Globus pallidus (tissue), 1 donor: ENCODE measurements at places on chromosomes 2 and 18.

DNA sequence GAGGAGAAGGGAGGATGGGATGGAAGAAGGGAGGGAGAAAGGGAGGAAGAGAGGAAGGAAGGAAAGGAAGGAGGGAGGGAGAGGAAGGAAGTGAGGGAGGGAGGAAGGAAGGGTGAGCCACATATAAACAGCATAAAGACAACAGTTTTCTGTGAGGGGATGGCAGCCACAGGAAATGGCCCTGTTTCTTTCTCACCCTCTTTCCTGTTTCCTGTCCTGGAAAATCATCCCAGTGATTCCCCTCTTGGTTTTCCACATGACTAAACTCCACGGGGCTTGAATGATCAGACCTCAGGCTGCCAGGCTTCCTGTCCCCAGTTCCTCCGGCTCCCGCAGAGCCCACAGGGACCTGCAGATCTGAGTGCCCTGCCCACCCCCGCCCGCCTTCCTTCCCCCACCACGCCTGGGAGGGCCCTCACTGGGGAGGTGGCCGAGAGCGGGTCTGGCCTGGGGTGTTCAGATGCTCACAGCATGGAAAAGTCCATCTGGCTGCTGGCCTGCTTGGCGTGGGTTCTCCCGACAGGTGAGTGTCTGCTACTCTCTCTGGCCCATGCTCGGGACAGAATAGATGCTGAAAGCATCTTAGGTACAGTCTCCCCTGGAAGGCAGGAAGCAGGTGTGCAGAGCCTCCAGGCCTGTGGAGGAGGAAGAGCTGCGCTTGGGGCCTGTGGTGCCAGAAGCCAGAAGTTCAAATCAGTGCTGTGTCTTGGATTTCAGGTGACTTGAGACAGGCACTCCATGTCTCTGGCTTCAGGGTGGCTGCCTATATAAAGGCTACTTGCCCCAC lies at the start of gene SIGLEC15:
TSS of gene SIGLEC15 (plus strand) at position 418 of the 787 bp plus-strand sequence. CDS start at position 472, 54 bp downstream.
- no peak for DNase-seq

DNA sequence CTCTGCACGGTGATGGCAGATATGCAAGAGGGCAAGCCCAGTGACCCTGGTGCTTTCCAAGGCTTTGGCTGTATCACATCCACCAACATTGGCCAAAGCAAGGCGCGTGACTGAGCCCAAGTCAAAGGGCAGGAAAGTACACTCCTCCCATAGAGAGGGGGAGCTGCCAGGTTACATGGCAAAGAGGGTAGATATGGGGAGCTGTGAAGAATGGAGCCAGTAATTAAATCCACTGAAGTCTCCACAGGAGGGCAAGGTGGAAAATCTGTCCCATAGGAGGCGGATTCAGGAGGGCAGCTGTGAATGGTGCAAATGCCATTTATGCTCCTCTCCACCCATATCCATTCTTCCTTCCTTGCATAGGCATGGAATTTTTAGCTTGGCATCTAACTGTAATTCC lies 44.6 kb upstream of the THOC1 start:
- DNase-seq = no peak

GRCh38 chr2:233012301-233012971 lies 620 bp downstream of the NGEF start:
- DNase-seq = no peak

DNA sequence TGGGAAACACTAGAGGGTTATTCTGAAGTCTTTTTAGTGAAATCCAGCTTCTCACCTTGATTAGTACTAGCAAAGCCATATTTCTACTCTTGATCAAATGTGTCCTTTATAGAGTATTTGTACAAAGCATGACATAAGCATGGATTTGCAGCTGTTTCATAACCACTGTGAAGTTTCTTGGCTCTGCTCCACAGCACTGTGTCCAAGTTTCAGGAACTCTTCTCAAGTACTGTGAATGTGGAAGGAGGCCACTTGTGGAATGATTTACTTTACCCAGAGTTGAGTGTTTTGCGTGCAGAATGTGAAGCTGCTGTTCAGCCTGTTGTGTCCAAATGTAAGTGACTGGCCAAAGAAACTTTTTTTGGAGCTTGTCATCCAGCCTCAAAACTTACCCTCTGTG lies 16.2 kb upstream of the MAPRE2 start:
- no peak for DNase-seq

- DNase-seq = no peak
Measured at GRCh38 chr2:150532879-150533278, 45.4 kb upstream of the RND3 start.

GRCh38 chr2:63537306-63537705 lies 51.0 kb downstream of the WDPCP start:
- DNase-seq = no peak

- DNase-seq = no peak
Measured at GRCh38 chr2:105674859-105675541, 69.7 kb upstream of the NCK2 start.

DNA sequence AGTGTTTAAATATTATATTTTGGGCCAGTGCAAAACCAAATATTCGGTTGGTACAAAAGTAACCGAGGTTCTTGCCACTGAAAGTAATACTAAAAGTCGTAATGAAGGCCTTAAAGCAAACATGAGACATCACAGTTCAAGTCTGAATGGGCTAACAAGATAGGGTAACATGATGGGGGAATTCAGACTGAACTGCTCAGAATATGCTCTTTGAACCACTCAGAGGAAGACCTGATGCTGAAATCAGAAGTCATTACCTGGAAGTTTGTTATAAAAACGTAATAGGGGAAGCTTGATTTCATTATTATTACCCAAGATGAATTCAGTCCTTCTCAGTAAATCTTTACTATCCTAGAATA lies 26.6 kb downstream of the CDKL4 start:
- no peak for DNase-seq

DNA sequence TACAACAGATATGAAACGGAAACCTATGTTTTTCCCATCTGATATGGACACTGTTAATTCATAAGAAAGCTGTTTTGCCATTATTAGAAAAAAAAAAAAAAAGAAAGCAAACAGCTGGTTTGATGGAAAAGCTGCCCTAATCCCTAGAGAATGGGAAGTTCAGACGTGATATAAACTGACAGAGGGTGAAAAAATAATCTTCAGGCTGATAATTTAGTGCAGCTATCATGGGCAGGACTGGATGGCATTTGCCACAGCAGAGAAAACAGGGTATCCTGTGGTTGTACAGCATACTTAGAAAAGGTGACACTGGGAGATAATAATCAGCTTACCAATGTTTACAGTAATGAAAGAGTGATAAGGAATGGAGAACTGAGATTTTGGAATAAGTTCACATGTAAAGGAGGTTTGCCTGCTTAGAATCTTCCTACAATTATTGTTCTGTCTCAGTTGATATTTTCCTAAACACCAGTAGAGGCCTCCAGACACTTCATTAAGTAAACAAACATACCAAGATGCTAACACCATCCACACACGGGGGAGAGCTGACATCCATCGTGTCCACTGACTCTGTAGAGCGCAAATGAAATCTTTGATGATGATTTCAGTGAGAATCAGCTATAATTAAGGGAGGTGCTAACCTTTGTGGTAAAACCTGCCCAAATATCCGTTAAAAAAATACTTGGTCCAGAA lies 211.6 kb upstream of the MMADHC start:
- DNase-seq = peak; percentile 31

- no peak for DNase-seq
Measured at GRCh38 chr18:49520661-49521145, 33.7 kb upstream of the C18orf32 start.

- no peak for DNase-seq
Measured at GRCh38 chr2:150570712-150571111, 83.2 kb upstream of the RND3 start.
